Upper lobe of right lung (tissue), 1 donor: ENCODE measurements at places on chromosomes 3 and 15. TPM values are rescaled to one million over a fixed set of nuclear protein-coding genes. Genes with fewer than 3 reads are reported as not detected.
A peak's percentile ranks its signal among the peaks of the same experiment; 100 is the strongest.

DNA sequence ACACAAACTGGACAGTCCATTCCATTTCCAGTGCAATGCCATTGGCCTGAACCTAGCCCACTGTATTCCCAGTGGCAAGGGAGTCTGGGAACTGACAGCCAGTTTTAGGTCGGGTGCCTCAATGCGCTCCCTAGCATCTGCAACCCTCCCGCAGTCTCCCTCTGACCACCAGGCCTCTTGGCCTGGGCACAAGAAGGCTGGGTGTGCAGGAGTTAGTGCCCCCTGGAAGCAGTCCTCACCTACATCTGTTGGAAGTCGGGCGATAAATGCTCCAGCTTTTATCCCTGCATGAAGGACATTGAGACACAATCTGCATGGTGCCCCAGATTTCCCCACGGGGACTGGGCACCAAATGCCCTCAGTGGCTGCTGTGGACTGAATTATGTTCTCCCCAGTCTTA lies 12.7 kb downstream of the C3orf22 start:
- DNase-seq, result peak; percentile 44

- DNase-seq, result no peak
Observed at GRCh38 chr3:31116651-31117050, 222.2 kb upstream of the GADL1 start.

GRCh38 chr15:92831336-92831654 lies 68.8 kb upstream of the CHD2 start:
- no peak for DNase-seq

DNA sequence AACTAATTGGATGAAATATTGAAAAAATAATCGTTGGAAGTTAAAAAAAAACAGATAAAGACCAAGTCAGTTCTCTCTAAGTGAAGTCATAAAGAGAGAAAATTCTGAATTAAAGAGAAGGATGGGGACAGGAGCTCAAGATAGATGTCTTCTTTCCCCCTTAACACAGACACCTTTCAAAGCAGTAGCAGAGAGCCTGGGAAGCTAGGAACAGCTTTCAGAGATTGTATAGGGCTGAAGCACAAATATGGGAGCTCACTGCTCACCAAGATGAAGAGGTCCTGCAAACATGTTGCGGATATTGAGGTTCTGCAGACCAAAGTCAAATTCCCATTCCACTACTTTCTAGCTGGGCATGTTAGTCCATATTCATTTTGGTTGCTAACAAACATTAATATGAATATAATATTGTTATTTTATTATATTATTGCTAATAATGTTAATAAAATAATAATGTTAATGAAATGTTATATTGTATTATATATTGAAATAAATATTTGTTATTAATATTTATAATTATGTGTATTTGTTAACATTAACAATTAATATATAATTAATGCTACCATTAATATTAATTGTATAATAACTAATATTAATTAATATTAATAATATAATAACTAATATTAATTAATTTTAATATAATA lies 319.1 kb downstream of the OXSM start:
- no peak for DNase-seq

- no peak for DNase-seq
Observed at GRCh38 chr15:71212146-71212545, 96.9 kb downstream of the THSD4 start.

The MUSTN1 gene
- 5.4 TPM for total RNA-seq
